Osteocyte (in vitro differentiated cells): ENCODE measurements at places on chromosomes 4 and X. TPM values are rescaled to one million over a fixed set of nuclear protein-coding genes. Genes with fewer than 3 reads are reported as not detected.

The USP51 gene
- total RNA-seq: 1.6 and 1.7 TPM in 2 replicates

DNA sequence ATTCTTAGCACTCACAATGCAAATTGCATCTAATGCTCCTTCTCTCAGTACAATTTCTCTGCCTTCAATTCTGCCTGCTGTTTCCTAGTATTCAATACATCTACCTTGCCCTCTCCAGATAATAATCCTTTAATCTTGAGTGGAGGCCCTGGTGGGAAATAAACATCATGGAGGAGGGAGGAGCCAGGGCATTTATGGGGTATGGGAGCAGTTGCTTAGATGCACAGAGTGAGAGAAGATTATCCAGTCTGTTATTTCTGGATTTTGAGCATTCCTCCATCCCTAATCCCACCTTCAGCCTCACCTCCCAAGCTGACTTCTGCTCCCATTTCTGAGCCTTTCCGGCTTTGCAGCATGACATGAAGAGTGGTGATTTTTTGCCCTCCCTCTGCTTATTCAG, 127.9 kb upstream of the PPP3CA start:
- no peak for DNase-seq

DNA sequence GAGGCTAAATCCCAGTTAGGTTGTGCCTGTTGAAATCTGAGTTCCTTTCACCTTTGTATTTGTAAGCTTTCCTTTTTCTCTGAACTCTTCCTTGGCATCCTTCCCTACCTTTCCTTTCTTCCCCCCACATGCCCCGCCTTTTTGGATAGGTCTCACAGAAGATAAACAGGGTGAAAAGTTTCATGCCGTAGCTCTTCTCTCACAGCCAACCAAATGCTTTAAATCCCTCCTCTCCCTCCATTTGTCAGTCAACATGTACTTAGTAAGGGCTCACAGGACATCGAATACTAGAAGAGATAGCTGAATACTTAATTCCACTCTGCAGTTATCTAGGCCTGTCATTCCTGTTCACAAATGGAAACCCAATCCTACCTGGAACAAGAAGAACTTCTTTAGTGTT, 107.1 kb upstream of the BMPR1B start:
- DNase-seq: no peak

DNA sequence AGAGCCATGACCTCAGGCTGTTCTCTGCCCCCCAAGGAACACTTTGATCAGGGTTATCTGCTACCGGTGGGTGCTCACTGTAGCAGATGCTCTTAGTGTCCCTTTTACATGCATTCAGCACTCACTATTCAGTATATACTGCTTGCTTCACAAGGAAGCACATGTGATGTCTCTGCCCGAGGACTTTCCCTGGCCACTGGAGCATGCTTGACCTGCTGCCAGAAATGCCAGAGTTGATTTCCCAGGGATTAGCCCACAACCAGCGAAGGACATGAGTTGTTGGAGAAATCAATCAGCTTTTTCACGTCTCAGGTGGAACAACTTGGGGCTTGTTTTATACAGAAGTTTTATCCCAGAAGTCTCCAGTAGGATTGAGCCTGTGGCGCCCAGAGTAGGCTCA, 51.2 kb upstream of the RPS6KA3 start:
- no peak for DNase-seq

DNA sequence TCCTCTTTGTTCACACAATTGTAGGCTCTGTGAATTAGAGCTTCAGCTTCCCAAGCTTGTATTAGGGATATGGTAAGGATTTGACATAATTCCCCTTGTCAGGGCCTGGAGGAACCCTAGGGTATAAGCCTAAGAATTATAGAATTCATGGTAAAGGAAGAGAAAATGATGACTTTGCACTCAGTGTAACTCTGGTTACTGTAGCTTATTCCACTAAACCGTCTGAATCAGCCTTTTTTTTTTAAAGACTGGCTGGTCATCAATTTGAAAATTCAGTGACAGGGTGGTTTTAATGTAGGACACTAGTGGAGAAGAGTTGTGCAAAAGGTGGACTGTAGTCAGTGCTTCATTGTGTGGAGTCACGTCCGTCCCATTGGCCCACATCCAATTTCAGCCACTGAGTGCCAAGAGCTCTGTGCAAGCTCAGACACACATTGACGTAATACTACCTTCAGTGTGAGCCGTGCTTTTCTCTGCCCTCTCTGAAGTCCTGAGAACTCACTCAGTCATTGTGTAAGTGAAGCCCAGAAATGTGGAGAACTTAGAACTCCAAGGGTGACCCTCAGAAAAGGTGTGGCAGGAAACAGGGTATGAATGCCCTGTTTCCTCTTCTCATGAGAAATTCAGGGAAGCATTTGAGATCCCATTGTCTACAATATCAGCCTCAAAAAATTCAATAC, 449.8 kb downstream of the C4orf33 start:
- no peak for DNase-seq

DNA sequence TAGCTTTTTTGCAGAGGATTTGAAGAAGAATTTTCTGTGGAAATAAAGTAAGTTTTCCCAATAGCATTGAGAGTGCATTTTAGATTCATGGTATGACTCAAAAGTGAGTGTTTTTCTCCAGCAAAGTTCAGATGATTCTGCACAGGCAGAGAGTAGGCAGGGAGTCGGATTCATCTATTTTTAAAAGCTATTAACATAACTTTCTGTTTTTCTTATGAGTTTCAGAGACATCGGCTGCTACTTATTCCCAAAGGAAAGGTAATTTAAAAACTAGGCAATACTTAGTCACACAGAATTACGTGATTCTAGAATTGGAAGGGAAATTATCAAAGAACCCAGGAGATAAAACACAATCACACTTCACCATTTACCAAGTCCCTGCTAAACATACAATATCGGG, 4.4 kb downstream of the CCDC110 start:
- no peak for DNase-seq
